ENCODE measurements at places on chromosomes 6 and 20.

DNA sequence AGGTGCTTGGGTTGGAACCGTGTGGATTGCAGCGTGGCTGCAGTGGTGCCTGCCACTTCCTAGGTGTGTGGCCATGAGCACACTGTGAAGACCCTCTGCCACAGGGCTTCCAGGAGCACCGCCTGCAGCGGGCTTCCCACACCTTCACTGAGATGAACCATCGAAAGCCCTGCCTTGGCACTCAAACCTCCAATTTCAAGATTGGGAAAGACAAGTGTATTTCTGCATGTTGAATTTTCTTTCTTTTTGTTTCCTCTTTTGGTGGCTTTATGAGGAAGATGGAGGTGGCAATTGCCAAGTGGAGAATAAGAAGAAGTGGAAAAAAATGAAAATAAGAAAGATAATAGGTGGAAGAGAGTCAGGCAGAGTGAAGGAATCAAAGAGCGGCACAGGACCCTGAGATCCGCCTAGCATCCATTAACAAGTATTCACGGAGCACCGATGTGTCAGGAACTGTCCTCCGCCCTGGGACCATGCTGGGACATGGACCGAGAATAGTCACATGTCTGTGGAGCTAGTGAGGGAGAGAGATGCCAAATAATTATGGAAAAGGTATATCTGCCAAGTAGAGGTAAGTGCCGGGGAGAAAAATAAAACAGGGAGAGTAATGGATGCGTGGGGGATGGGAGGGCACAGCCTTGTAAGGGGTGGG lies 159.9 kb downstream of the BCAS1 start:
- DNase-seq: no peak

DNA sequence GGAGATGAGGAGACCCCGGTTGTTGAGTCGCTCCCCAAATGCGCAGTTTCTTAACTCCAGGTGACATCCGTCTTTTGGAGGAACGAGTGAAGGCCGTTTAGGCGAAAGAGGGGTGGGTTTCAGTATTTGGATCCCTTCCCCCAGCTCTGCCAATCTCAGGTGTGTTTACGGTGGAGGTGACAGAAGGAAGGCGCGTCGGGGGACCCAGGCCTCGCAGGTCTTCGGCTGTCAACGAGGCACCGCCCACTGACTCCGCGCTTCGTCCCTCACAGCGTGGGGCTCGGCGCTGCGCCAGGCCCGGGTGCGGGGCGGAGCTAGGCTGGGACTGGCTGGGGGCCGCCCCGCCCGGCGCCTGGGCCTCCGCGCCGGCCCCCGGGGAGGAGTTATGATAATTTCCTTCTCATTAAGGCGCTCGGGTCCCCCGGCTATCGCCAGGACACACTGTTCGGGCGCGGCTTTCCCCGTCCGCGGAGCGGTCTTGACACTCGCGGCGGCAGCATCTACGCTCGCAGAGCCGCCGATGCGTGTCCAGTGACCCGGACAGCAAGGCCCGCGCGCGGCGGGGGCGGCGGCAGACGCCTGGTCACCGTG lies at the start of gene TFAP2C:
TFAP2C (plus strand) TSS at position 434 of the 591 bp plus-strand sequence. CDS start 239 bp downstream, outside the sequence.
- peak; percentile 84 for DNase-seq

- DNase-seq: no peak
Measured at GRCh38 chr6:131754715-131755567, 44.1 kb upstream of the CTAGE9 start.

GRCh38 chr6:109436041-109436440 lies 4.4 kb downstream of the PPIL6 start:
- DNase-seq: no peak

DNA sequence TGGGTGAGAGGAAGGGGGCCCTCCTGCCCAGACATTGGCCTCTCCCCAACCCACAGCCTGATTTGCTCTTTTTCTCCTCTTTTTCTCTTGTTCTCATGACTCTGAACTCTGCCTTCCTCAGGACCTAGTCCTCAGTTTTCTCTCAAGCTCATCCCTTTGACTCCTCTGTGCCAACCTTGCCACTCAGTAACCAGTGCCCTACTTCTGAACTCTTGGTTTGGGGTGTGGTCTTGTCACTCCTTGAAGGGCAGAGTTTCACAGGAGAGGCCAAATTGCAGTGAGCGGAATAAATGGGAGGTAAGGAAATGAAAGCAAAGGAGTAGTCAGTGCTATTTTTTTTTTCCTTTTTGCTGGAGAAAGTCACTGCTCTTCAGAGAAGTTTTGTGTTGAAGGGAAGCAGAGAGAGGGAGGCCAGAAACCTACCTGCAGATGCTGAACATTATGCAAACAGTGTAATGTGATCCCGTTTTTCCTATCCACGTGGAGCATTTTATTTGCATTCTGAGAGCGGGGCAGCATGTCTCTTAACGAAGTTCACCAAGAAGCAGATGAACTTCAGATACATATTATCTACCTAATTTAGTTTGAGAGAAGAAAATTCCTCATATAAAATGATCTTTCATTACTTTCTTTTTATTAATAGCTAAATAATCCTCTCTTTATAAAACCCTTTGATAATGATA lies 26.9 kb downstream of the CFAP61 start:
- no peak for DNase-seq

- no peak for DNase-seq
Measured at GRCh38 chr6:7719364-7719850, 6.5 kb upstream of the BMP6 start.

Measured in hepatocyte (in vitro differentiated cells).